ENCODE measurements at places on chromosomes 12 and 14.

DNA sequence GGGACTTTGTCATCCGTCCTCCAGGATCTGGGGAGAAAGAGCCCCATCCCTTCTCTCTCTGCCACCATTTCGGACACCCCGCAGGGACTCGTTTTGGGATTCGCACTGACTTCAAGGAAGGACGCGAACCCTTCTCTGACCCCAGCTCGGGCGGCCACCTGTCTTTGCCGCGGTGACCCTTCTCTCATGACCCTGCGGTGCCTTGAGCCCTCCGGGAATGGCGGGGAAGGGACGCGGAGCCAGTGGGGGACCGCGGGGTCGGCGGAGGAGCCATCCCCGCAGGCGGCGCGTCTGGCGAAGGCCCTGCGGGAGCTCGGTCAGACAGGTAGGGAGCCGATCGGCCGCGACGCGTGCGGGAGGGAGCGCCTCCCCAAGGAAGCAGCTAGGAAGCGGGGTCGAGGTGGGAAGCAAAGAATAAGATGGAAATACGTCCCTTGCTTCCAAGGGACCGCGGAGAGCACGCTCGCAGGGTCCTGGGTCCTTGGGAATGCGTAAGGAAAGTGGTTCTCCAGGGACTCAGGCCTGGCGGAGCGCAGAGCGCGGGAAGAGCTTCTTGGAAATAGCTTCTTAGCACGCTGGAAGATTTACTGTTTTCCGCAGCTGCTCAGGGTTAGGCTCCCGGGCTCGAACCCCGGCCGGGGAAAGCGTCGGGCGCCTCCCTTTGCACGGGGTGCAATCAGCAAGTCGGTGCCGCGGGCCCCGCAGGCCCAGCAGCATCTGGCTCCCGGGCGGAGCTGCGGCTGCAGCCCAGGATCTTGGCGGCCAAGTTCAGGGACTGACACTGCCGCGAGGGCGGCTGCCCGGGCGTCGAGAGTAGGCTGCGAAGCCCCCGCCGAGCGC is 457 bp downstream of the SOCS2 start:
- DNase-seq: peak; percentile 73

GRCh38 chr14:43539210-43539609 is 967.9 kb downstream of the FSCB start:
- DNase-seq: peak; percentile 23

- DNase-seq: no peak
These were observed 60.7 kb downstream of the POLR3B start for GRCh38 chr12:106417926-106418910.

DNA sequence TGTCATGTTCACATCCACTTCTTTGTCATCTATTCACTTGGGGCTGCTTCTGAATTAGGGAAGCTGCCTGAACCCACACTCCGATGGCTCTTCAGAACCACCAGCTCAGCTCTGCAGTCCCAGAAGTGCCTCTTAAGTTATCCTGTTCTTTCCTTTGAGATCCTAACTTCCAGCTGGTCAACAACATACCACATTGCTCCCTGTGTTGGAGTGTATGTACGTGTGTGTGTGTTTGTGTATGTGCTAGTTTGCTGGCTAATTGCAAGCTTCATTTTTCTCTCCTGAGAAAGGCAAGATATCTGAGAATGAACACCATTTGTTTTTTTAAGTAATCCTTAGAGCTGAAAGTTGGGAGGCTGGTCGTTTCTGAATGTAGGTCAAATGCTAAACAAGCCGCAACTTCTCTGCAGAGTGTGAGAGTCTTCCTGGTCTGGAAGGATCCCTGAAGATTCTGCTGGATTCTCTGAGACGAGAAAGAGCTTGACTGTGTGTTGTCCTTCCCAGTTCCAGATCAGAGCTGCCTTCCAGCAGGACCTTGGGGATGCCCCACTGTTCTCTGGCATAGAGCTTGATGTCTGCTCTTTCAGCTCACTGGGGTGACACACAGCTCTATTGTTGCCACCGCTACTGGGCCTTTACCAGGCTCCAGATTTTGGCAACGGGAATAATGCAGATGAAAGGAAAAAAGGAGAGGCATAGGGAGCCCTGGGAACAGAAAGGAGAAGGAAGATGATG is 839 bp downstream of the GSG1 start:
- no peak for DNase-seq

DNA sequence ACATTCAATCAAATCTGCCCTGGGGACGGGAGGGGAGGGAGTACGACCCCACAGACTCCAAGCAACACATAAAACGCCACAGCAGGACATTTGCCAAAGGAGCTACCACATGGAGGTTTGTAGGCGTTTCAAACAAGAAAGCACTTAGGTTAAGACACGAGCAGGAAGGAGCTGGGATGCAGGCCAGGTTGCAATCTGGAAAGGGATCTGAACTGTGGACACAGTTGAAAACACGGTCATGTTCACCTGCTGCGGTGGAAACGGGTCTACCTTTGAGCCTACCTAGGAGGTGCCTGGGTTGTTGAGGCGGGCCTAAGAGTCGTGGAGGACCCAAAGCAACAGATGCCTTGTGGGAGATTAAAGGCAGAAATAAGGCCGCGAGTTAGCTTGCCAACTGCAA is 18.4 kb downstream of the PRKAB1 start:
- DNase-seq: no peak

GRCh38 chr14:88269806-88270420 is 53.2 kb downstream of the KCNK10 start:
- no peak for DNase-seq

DNA sequence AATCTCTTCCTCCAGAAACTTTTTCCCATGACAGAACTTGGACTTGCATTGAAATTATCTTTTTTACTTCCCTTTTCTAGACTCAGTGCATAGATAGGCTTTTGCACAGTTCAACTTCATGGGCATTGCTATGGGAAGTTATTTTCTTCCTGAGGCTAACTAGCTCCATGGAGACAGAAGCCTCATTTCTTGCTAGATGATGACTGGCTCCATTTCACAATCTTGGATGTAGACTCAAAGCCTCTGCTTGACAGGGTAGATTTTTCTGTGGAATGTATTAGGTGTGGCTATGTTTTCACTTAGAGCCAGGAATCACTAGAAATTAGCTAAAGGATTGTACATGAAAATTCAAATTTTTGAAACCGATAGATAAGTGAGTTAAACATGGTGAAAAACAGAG is 884.1 kb upstream of the MGAT4C start:
- DNase-seq: peak; percentile 26

GRCh38 chr12:13094367-13094766 is 9.1 kb downstream of the GSG1 start:
- DNase-seq: peak; percentile 39

DNA sequence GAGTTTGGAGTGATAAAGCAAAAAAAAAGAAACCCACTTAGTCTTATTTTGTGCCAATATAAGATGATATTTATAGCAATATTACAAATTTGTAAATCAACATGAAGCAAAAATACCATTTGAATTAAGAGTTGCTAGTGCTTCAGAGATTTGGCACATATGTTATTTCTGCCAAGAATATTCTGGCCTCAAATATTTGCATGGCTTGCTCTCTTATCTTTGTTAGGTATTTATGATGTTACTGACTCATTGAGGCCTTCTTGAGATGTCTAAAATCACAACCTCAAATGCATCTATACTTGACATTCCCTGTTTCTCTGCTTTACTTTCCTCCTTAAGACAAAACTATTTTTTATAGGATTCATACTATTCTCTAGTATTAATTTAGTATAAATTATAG is 301.5 kb downstream of the NELL2 start:
- DNase-seq: no peak

- DNase-seq: no peak
These were observed 234.7 kb upstream of the TBX3 start for GRCh38 chr12:114918535-114919233.

GRCh38 chr12:7917392-7918267 is 18.4 kb downstream of the SLC2A3 start:
- no peak for DNase-seq

DNA sequence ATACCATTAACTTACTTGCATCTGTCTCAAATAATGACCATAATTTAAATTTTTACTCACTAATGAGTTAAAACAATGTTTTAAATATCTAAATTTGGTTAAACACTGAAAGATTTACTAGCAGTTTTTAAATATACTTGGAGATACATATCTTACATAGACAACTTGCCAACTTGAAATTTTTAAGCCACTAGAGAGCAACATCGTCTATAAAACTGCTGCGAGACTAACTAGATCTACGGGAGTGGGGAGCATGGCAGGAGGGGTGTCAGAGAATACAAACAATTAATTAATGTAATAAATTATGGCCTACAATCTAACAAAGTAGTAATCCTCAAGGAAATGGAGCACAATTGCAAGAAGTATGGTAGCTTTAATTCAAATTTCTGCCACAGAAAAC is 120.4 kb downstream of the LRRIQ1 start:
- no peak for DNase-seq

DNA sequence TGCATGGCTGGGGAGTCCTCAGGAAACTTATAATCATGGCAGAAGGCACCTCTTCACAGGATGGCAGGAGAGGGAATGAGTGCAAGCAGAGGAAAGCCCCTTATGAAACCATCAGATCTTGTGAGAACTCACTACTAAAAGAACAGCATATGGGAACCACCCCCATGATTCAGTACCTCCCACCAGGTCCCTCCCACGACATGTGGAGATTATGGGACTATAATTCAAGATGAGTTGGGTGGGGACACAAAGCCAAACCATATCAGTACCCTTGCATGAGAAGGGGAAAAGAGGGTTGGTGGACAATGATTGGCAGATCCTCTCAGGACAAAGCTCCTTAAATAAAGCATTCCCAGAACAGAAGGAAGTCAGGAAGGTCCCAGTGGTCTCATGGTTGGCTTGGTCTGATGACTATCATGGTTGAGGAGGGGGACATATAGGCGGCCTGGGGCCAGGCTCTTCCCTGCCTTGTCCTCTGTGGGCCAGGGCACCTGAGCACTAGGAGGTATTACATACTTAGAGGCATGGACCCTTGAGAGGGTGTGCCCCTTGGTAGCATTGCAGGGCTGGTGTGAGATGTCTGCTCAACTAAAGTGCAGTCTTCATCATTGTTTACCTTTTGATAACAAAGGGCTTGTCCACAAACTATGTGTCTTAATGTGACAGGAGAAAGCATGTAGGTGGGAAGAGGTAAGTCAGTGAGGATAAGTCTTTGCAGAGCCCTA is 22.2 kb downstream of the HSD17B6 start:
- peak; percentile 41 for DNase-seq

- DNase-seq: no peak
These were observed 157.9 kb upstream of the FKBP4 start for GRCh38 chr12:2636741-2637340.

DNA sequence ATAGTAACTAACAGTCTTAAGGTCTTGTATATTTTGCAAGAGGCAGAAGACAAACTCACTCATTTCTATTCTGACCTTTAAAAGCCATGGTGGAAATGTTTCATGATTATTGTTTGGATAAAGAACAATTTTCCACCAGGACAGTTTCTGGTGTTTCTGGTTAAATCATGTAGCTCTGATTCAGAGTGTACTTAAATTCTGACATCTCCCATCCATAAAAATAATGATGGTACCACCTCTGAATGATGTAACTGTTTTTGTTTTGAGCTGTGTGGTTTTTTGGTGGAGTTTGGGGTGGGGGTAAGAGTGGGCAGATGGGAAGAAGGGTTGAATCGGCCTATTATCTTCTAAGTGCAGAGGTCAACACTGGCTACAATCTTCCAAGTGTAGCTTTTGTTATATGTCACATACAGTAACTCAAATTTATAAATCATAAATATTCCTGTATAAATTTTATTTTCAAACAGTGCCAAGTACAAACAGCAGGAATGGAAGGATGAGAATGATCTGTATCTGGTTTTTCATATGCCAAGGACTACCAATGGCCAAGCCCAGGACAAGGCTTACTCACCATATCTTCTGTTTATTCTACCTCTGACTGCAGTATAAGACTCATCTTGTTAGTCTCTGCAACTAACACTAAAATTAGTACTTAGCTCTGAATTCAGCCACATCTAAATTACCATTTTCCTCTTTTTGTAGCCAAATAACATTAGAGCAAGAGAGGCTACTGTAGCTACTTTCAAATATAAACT is 108.7 kb downstream of the BCAT1 start:
- DNase-seq: no peak

DNA sequence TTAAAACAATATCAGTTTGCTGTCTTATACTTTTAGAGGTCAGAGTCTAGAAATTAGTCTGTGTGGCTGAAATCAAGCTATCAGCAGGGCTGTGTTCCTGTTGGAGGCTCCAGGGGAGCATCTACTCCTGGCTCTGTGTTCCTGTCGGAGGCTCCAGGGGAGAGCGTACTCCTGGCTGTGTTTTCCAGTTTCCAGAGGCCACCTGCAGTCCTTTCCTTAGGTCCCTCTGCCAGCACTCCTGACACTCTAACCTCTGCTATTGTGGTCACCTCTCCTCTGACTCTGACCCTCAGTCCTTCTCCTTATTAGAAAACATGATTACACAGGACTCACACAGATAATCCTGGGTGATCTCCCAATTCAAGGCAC is 1140.7 kb upstream of the TMEM132C start:
- no peak for DNase-seq

DNA sequence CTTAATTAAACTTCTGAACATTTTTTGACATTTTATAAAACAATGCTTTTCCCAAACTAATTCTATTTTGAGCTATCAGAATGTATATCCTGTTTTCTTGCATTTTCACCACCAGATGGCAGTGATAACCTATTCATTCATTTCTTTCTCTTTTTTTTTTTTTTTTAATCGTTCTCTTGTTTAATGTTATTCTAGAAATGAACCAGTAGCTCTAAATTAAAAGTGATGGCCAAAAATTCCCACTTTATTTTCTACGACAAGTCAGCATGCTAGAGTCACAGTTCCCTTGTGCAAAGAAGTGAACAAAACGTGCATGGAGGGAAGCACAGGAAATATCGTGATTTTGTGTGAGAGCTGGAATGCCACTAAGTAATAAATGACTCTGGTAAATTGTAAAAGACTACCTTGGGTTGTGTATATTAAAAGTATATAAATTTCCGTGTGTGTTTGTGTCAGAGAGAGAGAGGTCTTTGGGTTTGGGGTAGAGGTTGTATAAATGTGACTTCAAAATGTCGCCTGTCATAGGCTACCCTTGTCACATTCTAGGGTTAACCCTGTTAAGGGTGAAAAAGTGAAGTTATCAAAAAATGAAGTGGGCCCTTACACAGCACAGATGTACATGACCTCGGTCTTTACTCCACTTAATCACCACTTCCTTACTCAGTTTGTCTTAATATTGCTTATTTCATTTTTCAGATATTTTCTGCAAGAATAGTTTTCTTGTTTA is 40.4 kb upstream of the LDHB start:
- DNase-seq: peak; percentile 69

DNA sequence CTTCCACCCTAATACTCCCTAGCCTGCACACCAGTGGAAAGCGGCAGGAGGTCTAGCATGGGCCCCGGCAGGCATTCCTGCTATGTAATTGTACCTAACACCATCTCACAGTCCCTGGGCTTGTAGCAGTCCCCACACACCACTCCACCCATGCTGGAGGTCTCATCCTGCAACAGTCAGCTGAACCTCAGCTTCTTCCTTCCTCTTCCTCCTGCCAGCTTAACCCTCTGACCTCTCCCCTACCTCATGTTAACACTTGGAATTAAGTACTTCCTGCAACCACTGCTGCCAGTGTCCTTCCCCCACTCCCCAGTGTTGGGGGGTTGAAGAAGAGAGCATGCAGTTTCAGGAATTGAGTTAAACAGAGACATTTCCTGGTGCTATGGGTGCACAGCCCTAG is 7.6 kb downstream of the ADCY4 start:
- peak; percentile 27 for DNase-seq

Data from hematopoietic multipotent progenitor cell treated with erythropoietin and hydrocortisone succinate and interleukin-3 and kit ligand, for 4 days (in vitro differentiated cells).